ENCODE measurements at places on chromosomes 1 and 21.

- no peak for DNase-seq
These were observed 2.1 kb downstream of the CAPZB start for GRCh38 chr1:19483261-19483660.

- peak; percentile 76 for DNase-seq
These were observed 84.3 kb upstream of the VAV3 start for GRCh38 chr1:108049178-108049819.

DNA sequence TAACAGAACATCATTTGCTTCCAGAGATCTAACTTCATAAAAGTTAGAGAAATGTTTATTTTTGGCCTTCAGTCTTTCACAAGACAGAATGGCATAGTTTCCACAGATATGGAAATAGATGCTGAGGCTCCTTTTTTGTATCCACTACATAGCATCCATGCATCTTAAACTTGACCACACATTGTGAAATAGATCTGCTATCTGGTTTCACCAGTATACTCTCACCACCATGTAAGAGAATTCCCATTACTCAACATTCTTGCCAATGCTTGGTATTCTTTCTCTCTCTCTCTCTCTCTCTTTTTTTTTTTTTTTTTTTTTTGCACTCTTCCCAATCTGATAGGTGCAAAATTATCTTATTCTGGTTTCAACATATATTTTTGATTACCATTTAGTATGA, 52.1 kb upstream of the PRMT6 start:
- DNase-seq: no peak

DNA sequence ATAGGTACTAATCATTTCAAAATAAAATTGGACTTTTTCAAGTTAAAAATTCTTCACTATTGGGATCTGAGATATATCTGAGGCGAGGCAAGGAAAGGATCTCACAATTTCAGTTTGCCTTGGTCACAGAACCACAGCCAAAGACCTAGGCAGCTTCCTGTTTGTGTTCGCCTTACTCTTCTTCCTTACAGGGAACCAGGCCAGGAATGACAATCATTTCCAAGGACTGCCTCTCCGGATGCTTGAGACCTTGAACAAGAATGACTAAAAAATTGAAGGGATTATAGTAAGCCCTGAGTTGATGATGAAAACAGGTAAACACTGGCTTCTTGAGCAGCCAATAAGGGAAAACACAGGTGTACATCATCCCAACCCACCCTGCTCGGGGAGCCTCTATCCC, 35.2 kb upstream of the SERBP1 start:
- DNase-seq: peak; percentile 33

GRCh38 chr1:201785291-201785690, 43.7 kb upstream of the IPO9 start:
- no peak for DNase-seq

DNA sequence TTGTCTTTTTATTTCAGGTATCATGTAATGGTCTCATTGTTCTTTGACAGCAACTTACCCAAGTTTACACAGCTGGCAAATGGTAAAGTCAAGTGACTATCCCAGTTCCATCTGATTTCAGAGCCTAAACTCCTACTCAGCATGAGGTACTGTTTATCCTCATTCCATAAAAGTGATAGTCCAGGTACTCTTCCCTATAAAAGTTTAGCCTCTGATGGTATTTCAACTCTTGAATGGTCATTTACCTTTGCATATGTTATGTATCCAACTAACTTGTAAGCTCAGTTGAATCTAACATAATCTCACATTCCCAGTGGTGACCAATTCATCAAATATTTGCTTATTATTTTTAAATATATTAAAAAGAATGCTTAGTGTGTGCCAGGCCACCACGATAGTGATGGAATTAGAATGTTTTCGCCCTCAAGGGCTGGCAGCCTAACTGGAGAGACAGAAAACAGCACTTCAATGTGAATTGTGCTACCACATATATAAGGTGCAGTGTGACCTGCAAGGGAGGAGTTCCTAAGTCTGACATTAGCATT, 307.1 kb downstream of the CTH start:
- no peak for DNase-seq

DNA sequence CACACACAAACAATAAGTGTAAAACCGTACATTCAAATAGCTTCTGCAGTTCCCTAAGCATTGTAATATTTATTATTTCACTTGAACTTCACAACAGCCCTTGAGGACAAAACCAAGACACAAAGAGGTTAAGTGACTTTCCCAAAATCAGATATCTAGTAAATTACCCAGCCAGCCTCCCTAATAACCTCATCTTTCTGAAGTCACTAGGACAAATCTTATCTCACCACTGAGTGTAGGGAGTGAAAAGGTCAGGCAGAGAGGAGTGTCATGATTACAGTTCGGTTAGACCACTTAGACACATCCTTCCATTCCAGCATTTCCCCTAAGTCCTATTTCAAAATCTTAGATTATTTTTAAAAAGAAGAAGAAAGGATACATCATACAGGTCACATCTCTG, 377.3 kb upstream of the NFIA start:
- no peak for DNase-seq

- DNase-seq: no peak
These were observed 17.6 kb downstream of the UTP25 start for GRCh38 chr1:209845408-209845725.

DNA sequence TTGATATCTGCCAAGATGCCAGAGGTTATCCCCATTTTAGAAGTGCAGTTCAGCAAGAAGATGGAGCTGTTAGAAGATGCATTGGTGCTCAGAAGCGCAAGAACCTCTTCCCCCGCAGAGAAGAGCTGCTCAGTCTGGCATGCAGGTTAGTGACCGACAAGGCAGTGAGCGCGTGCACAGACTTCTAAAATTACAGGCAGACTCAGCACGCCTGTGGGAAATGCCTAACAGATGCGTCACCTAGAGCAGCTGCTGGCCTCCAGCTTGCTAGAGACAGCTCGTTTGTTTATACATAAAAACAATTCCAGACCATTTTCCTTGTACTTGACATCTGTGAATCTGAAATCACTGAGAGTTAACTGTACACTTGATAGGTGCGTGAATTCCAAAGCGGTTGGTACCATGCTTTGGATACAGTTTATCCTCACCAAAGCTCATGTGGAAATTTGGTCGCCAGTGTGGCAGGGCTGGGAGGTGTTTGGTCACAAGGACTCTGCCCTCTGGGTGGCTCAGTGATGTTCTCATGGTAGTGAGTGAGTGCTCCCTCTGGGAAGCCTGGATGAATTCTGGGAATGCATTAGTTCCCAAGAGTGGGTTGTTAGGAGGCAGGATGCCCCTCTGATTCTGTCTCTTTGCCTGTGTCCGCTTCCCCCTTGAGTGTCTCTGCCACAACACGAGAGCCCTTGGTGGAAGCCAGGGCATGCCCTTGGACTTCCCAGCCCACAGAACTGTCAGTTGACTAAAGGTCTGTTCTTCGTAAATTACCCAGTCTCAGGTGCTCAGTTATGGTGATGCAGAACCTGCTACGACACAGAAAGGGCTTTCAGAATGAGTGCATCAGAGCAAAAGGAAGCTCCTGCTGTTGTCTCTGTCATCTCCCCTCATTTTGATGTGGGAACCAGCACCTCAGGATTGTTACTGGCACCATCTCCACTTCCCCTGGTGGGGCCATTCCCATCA, 24.4 kb downstream of the SNAP47 start:
- peak; percentile 98 for DNase-seq

DNA sequence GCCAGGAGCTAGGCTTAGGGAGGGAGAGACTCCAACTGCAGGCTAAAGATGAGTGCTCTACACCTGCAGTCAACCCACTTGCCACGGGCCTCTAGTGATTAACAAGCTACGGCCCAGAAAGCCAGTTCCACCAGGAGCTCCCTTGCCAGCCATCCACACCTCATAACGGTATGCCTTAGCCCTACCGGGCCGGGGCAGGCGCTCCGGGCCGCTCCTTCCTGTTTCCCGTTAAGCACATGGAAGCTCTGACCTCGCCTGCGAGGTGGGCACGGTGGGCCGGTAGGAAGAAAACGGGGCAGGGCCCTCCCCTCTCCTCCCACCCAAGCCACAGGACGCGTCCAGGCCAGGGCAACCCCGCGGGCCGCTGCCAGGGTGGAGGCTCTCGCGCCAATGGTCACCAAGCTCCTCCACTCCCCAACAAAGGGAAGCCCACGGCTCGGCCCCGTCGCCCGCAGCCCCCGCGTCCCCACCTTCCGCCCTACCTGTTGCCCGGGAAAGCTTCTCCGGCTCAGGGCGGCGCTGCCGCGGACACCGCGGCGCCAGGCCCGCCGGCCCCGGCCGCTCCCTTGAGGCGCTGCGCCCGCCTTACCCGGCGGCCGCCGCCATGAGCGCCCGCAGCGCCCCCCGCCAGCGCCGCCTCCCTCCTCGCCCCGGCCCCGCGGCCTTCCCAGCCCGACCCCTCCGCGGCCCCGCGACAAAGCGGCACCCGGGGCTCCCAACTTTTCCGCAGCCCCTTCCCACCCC, 627 bp downstream of the CERS2 start:
- DNase-seq: peak; percentile 13

All from RPMI7951 (cell line).